ENCODE measurements at places on chromosomes 11 and 22.

- DNase-seq: no peak
Measured at GRCh38 chr11:102974552-102975280, 19.2 kb upstream of the MMP13 start.

GRCh38 chr22:28629420-28630176, 50.0 kb downstream of the TTC28 start:
- DNase-seq: no peak

GRCh38 chr11:19691815-19692500, 20.7 kb upstream of the NAV2 start:
- no peak for DNase-seq

DNA sequence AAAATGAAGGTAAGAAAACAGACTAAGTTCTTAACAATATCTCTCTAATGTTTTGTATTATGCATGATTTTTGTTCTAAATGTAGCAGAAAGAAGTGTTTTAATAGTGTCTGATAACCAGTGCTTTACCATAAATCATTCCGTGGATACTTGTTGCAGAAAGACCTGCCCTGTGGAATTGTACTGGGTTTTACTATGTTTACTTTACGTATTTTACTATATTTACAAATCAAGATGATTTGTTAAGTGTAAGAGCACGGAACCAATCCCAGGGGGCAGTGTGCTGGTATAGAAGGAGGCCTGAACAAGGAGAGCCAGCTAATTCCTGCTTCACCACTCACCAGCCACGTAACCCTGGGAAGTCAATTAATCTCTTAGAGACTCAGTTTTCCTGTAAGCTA, 1.4 kb downstream of the HTR3B start:
- DNase-seq: no peak

- no peak for DNase-seq
Measured at GRCh38 chr11:76315182-76315853, 65.6 kb downstream of the THAP12 start.

GRCh38 chr11:66327171-66328030, 8.8 kb downstream of the RIN1 start:
- no peak for DNase-seq

- no peak for DNase-seq
Measured at GRCh38 chr22:50250249-50250554, 863 bp downstream of the HDAC10 start.

DNA sequence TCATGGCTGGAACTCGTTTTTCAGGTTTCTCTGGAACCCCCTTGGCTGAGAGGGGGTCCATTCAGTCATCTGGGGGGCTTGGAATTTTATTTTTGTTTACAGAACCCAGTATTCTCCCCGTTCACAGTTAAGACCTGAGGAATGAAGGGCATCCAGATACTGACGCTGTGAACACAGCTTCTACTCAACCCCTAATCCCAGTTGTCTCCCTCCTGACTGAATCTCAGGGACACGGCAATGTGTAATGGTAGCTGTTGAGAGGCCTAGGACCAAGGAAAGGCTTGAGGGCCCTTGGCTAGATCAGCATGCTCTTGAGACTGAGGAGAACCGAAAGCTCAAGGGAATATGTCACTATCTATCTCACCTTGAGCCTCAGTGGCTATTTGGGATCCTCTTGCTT, 113.6 kb downstream of the SWAP70 start:
- no peak for DNase-seq

DNA sequence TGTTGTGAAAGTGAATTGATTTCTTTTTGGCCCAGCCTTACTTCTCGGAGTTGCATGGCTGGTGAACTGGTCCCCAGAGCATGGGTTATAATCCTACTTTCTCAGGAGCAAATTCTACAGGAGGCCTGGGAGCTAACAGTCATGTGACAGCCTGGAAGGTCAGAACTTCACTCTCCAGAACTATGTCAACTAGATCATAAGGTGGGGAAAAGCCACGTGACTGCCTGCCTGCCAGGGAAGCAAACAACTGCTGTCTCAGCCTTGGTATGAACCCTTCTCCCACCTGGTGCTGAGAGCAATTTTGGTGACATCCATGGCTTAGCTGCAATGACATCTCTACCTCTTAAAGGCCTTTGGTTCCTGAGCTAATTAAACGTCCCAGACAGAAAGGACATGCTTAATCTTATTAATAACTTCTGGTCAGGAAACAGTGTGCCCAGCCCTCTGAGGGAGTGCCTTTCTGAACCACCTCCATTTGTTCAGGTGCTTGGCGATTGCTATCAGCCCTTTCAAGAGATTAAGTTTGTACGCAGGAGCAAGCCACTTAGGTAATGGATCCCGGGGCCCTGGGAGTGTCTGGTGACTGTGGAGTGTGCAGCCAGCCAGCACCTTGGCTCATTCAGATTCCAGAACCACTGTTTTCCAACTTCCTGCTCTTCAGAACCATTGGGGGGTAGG, 1.4 kb upstream of the CREB3L1 start:
- DNase-seq: no peak

GRCh38 chr22:35864545-35865165, 147.0 kb downstream of the APOL5 start:
- DNase-seq: no peak

- no peak for DNase-seq
Measured at GRCh38 chr11:16226245-16226644, 130.1 kb downstream of the SOX6 start.

DNA sequence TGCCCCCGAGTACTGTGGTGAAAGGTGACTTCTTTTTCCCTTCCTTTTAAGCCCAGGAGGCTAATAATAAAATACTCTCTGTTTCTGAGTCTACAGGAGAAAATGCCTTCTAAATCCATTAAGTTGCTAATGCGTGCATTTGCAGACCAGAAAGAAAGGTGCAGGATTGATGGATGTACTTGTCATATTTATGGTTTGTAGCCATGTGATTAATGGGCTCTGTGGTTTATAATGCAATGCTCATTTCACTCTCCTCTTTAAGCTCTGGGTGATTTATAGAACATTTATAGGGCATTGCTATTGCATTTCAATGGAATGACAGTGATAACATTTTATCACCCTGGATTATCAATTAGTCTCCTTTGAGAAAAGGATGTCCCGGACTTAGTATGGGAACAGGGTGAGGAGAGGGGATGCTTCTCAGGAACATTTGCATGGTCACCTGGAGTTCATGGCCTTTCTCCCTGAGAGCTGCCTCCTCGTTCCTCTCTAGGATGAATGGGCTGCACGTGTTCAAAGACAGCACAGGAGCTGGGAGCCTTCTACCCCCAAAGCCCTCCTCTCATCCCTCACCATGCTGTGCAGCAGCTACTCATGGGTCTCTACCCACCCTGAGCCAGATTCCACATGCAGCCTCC, 82.8 kb upstream of the HMGXB4 start:
- no peak for DNase-seq

DNA sequence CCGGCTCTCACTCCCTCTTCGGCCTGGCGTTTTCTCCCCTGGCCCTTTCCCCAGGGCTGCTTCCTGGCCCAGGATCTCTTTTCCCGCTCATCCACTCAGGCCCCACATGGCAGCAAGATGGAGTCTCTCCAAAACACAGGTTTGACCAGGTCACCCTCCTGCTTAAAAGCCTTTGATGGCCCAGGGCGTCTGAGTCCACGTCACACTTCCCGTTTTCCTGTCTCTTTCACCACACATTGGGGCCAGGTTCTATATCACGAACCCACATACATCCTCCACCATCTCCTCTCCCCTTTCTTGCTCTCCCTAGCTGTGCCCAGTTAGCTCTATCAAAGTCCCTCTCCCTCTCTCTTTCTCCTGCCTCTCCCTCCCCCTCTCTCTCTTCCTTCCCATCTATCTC, 7.8 kb upstream of the LRRC32 start:
- no peak for DNase-seq

DNA sequence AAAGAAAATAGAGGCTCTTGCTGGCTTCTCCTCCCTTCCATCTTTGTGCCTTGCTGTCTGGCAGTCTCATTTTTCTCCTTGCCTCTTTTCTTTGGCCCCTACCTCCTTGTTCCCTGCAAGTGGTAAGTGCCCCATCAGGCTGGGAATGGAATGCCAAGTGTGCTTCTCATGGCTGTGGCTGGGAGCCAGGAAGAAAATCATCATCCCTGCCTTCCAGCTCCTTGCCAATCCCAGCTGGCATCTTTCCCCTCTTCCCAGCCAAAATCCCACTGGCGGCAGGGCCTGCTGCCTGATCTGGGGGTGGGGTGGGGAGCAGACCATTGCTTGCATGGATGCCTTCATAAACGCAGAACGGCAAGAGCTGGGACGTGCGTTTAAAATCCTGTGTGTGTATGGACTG, 27.0 kb upstream of the SLC25A18 start:
- DNase-seq: no peak

DNA sequence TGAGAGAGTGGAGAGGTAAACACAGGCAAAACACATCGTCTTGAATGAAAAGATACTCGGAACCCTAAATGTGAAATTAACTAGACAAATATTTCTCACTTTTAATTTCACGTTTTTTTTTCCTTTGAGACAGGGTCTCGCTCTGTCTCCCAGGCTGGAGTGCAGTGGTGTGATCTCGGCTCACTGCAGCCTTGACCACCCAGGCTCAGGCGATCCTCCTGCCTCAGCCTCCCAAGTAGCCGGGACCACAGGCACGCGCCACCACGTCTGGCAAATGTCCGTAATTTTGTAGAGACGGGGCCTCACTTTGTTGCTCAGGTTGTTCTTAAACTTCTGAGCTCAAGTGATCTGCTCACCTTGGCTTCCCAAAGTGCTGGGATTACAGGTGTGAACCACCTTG, 7.4 kb upstream of the SHANK3 start:
- no peak for DNase-seq
